H4 (cell line): ENCODE measurements at places on chromosomes 5 and 9. TPM values are rescaled to one million over a fixed set of nuclear protein-coding genes. Genes with fewer than 3 reads are reported as not detected.
A peak's percentile ranks its signal among the peaks of the same experiment; 100 is the strongest.

- DNase-seq, result no peak
Measured at GRCh38 chr9:134986957-134987356, 69.2 kb upstream of the FCN1 start.

GRCh38 chr5:135667673-135668072, 88.9 kb upstream of the CXCL14 start:
- DNase-seq, result no peak

GRCh38 chr5:110802998-110803397, 64.2 kb downstream of the SLC25A46 start:
- no peak for DNase-seq

- peak; percentile 97 for DNase-seq
Measured at GRCh38 chr9:18490641-18491370, 16.9 kb downstream of the ADAMTSL1 start.

DNA sequence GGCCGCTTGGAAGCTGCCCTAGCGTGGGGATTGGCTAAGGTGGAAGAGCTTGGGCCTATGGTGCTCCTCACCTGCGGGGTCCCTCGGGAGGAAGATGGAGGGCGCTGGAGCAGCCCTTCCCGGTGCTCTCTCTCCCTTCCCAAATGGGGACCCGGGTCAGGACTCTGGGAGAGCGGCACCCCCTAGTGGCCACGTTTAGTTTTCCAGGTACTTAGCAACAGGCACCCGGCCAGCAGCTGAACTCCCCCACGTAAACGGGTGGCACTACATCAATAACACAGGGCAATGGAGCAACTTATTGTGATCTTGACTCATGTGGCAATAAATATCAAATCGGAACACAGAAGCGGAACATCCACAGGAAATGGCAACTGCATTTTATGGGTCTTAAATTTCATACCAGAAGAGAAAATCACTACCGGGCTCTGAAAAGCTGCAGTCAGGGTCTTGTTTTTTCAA, 316.6 kb downstream of the AGTPBP1 start:
- peak; percentile 31 for DNase-seq

DNA sequence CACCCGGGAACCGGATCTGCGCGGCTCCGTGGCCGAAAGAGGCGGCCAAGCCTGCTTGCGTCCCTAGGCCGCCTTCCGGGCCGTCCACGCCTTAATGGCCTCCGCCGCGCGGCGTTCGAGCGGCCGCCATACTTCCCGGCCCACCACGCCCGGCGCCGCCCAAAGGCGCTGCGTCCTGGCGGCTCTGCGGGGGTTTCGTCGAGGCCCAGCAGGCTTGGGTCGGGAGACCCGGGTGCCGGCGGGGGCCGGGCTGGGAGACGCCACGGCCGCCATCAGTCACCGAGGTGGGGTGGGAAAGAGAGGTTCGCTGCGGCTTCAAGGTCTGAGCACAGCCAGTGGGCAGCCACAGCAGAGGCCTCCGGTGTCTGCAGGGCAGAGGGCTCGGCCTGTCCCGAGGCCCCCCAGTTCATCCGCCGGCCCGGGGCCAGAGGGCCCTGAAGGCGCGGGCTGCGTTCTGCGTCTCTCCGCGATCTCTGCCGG, 545.8 kb upstream of the CDH10 start:
- DNase-seq, result no peak

DNA sequence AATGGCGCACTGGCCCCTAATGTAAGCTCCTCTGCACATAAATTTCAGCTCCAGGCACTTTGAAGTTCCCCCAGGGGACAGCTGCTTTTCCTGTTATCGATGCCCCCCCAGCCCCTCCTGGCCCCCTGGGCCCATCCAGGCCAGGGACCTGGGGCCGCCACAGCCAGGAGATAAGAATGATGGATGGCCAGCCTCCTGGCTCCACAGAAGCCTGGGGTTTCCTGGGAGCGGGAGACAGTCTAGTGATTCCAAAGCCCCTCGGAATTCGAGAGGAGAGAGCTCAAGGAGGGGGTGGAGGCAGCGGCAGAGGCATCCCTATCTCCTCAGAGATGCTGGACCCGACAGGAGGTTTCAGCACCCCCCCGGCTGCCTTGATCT, 98.4 kb upstream of the HAND1 start:
- no peak for DNase-seq

DNA sequence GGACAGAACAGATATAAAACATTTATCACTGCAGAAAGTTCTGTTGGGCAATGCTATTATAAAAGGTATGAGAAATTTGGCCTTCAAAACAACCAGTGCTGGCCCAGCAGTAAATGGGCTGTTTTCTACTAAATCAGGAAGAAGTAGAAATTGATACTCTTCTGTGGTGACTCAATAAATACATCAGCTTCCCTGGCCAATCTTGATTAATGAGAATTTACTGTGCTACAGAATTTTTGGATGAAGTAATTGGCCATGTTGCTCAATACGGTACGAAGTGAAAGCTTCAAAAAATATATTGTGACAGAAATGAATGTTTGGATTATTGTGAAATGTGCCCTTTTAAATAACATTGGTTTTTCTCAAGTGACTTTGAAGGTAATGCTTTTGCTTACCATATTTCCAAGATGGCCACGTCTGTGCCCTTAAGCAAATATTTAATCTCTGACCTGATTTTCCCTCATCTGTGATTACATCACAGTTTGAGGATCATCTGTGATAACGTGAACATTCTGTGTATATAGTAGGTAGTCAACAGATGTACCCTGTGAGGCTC, 4.2 kb downstream of the DNAJA1 start:
- DNase-seq, result no peak

- peak; percentile 13 for DNase-seq
Measured at GRCh38 chr9:93436218-93436617, 15.3 kb upstream of the FAM120A start.

- no peak for DNase-seq
Measured at GRCh38 chr5:62717301-62717933, 138.8 kb downstream of the LRRC70 start.

RASGRF2 gene
- 5.0 and 7.4 TPM in 2 replicates for total RNA-seq

ST8SIA4 gene
- total RNA-seq, result 28.9 and 29.0 TPM in 2 replicates

PRUNE2 gene
- 3.8 and 3.9 TPM in 2 replicates for total RNA-seq

IRX1 gene
- total RNA-seq, result 17.1 and 21.3 TPM in 2 replicates
